ENCODE measurements at places on chromosomes 3 and 15.

- DNase-seq = no peak
Observed at GRCh38 chr15:62901909-62902546, 140.5 kb upstream of the TPM1 start.

- no peak for DNase-seq
Observed at GRCh38 chr3:54891540-54891897, 36.3 kb downstream of the LRTM1 start.

- no peak for DNase-seq
Observed at GRCh38 chr3:140147965-140148490, 213.0 kb downstream of the CLSTN2 start.

DNA sequence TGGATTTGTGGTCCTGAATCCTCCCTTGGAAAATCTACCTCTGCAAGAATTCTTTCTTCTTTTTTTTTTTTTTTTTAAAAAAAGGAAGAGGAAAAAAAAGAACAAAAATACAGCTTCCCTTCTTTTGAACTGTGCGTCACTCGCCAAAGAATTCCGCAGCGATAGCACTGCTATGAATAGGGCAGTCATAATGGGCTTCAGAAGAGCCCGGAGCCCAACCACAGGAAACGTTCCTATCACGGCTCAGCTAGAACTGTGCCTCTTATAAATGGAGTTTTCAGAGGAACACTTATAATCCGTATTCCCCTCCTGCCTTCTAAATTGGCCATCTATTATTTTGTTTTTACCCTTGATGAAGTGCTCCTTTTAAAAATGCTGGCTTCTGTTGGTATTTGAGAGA lies 227.7 kb downstream of the ADAMTS17 start:
- no peak for DNase-seq

GRCh38 chr15:99185414-99186130 lies 63.8 kb downstream of the TTC23 start:
- DNase-seq = no peak

GRCh38 chr3:58751882-58752567 lies 85.5 kb upstream of the FAM3D start:
- DNase-seq = no peak

DNA sequence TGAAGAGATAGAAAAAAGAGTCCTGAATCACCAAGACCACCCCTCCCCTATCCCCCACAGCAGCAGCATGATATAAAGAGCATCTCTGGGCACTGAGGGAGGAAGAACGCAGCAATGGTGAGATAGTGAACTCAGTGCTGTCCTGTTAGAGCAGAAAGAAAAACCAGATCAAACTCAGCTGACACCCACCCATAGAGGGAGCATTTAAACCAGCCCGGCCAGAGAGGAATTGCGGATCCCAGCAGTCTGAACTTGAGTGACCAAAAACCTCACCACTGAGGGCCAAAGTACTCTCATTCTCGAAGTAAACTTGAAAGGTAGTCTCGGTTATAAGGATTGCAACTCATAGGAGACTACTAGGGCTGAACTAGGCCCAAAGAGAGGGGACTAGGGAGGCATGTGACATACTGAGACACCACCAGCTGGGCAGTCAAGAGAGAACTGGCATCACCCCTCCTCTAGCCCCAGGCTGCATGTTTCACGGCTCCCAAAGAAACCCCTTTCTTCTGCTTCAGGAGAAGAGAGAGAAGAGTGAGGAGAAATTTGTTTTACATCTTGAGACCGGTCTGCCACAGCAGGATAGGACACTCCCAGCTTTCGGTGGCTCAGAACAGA lies 39.2 kb upstream of the TGFBR2 start:
- no peak for DNase-seq

DNA sequence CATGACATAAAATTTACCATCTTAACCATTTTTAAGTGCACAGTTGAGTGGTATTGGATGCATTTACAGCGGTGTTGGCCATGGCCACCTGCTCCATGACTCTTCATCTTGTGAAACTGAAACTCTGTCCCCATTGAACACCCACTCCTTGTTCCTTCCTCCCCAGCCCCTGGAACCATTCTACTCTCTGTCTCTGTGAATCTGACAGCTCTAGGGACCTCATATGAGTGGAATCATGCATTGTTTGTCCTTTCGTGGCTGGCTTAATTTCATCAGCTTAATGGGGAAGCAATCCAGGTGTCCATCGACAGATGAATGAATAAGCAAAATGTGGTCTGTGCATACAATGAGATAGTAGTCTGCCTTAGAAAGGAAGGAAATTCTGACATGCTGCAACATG lies 42.5 kb downstream of the PLXNA1 start:
- no peak for DNase-seq

GRCh38 chr3:111769992-111770352 lies 89.1 kb upstream of the PHLDB2 start:
- no peak for DNase-seq

GRCh38 chr3:94291686-94292085 lies 228.8 kb downstream of the NSUN3 start:
- no peak for DNase-seq

GRCh38 chr3:128327606-128328031 lies 139.1 kb downstream of the DNAJB8 start:
- DNase-seq = no peak

DNA sequence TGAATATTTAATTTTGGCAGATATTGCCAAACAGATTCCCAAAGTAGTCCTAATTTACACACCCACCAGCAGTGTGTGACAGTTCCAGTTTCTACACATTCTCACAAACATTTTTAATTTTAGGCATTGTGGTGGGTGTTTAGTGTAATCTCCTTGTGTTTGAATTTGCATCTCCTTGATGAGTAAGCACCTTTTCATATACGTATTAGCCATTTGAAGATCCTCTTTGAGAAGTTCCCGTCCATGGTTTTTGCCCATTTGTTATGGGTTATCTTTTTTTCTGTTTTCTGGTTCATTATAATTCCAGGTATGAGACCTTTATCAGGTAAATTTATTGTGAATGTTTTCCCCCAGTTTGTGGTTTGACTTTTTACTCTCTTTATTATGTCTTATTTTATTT lies 2.3 kb upstream of the TM4SF19 start:
- no peak for DNase-seq

DNA sequence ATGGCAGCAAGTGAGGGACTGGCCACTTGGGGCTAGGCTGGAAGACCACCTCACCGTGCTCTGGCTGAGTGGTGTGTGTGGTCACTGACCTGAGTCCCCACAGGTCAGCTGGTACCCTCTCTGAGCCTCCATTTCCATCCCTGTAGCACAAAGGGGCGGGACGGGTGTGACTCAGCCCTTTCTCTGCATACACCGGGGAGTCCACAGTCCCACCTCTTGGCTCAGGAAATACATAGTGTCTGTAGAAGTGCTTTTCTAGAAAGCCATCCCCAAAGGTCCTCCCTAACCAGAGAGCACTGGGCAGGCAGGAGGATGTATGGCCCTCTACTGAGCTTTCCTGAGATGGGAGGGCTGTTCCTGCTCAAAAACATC lies 27.2 kb downstream of the WNT7A start:
- DNase-seq = no peak

DNA sequence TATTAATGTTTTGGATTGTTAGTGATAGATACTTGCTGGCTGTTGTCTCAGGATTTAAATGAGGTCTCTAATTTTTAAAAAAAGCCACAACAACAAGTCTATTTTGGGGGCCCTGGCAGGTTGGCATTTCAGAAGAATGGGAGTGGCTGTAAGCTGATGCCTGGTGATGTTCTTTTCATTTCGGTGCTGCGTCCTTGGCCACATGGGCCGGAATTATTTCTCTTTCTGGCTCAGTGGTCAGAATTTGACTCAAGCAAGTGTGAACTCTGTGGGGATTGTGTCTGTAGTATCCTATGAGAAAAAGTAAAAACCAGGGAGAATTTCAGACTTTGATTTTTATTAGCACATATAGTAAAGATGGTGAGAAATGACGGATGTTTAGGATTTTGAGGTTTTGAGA lies 203.0 kb downstream of the AKAP13 start:
- DNase-seq = no peak

DNA sequence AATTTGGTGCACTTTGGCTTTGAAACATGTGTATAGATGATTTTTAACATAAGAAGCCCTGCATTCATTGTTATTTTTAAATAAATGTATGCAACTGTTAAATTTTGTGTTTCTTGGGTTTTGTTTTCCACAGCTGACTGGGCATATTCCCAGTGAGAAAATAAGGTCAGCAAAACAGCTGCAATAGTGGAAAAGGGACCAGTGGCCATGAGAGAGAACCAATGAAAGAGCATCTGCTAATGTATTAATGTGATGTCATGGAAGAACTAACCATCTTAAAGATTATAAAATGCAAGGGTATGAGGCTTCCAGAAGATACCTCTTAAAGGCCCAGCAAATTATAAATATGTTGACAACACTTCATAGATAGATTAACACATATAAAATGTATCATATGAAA lies 31.0 kb upstream of the KBTBD12 start:
- DNase-seq = no peak

GRCh38 chr3:55988905-55989304 lies 479.4 kb downstream of the ERC2 start:
- DNase-seq = no peak

DNA sequence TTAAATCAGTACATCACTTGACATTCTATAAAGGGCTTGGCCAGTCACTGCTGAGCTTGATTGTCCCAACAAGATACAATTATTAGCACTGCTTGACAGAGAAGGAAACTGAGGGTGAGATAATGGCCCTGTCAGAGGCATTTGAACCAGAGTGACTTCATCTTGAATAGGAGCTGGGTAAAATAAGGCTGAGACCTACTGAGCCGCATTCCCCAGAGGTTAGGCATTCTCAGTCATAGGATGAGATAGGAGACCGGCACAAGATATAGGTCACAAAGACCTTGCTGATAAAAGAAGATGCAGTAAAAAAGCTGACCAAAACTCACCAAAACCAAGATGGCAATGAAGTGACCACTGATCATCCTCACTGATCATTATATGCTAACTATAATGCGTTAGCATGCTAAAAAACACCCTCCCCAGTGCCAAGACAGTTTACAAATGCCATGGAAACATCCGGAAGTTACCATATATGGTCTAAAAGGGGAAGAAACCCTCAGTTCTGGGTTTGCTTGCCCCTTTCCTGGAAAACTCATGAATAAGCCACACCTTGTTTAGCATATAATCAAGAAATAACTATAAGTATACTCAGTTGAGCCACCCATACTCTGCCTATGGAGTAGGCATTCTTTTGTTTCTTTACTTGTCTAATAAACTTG lies 239.1 kb upstream of the SETMAR start:
- DNase-seq = no peak

DNA sequence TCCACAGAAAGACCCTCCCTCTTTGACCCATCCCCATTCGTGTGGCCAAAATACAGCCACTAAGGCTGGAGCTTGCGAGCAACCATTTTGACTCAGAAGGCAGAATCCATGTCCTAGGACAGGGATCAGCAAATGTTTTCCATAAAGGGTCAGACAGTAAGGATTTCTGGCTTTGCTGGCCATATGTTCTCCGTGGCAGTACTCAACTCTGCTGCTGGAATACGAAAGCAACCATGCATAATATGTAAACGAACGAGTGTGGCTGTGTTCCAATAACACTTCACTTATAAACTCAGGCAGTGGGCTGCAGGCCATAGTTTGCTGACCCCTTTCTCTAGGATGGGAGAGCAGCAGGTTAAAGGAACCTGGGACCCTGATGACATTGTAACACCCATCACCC lies 77.6 kb upstream of the WNT5A start:
- DNase-seq = no peak

DNA sequence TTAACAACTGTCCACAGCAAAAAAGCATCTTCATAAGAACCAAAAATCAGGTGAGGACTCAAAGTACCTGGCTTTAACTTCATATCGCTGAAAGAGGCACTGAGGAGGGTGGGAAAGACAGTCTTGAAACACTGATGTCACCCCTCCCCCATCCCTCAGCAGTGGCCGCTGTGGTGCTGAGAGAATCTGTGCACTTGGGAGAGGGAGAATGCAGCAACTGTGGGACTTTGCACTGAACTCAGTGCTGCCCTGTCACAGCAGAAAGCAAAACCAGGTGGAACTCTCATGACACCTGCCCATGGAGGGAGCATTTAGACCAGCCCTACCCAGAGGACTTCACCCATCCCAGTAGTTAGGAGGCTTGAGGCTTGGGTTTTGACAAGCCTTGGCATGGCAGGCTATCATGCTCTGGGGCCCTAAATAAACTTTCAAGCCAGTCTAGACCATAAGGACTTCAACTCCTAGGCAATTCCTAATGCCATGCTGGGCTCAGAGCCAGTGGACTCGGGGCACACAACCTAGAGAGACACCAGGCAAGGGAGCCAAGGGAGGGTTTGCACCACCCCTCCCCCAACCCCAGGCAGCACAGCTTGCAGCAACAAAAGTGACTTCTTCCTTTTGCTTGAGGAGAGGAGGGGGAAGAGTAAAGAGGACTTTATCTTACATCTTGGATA lies 6.1 kb upstream of the ZSCAN2 start:
- no peak for DNase-seq

DNA sequence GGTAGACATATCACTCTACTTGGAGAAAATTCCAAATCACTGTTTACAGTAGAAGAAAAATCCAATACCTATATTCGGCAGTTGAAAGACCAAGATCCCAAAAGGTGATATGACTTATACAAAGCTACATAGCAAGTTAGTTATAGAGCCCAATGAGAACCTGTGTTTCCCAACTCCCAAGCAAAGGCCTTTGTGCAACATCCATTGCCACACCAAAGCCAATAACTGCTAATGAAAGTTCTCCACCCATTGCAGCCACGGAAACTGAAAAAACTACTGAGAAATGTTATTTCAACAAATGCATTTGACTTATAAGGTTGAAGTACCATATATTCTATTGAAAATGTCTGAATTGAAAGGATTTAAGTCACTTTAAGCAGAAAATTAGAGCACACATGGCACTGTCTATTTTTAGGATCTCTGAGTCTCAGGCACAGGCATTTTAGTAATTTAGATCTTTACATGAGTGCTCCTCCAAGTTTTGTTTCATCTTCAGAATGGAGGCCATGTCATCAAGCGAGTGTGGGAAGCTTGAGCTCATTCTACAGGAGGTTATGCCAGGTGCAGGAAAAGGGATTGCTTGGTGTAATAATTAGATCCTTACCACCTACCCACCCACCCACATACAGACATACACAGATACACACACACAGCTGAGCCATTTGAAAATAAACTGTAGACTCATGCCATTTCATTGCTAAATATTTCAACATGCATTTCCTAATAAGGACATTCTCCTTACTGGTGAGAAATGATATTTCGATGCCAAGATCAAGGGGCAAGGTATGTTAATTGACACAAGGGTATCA lies 19.7 kb upstream of the ANO10 start:
- no peak for DNase-seq

DNA sequence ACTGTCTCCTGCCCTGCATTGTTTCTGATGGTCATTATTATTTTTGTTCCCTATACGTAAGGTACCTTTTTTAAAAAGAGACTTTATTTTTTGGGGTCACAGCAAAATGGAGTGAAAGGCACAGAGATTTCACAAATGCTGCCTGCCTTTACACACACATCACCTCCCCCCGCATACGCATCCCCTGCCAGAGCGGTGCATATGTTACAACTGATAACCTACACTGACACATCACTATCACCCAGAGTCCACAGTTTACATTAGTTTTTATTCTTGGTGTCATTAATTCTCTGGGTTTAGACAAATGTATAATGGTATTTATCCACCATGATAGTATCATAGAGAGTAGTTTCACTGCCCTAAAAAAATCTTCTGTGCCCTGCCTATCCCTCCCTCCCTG lies 43.6 kb upstream of the KLF13 start:
- no peak for DNase-seq

Data from activated naive CD8-positive, alpha-beta T cell treated with anti-CD3 and anti-CD28 coated beads, Interleukin-2, amount 50 U/mL, for 16 hours (primary cell).